Activated naive CD4-positive, alpha-beta T cell treated with Interleukin-2 at 50 U/mL for 16 hours (primary cell): ENCODE measurements at places on chromosomes 3 and 15.

DNA sequence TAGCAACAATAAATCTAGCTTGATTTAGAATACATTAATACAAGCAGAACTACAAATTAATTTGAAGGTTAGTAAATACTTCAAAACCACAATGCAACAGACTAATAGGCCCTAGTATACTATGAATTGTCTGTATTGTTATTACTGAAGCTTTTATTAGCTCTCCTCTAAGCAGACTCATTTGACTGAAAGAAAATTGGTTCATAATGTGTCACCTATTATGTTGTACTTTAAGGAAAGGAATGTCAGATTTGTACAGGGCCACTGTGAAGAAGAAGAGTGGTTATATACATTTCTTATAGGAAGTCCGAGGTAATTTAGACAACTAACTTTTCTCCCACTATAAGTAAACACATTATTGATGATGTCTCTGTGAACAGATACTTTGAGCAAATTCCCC lies 954.5 kb downstream of the ZPLD1 start:
- no peak for DNase-seq

DNA sequence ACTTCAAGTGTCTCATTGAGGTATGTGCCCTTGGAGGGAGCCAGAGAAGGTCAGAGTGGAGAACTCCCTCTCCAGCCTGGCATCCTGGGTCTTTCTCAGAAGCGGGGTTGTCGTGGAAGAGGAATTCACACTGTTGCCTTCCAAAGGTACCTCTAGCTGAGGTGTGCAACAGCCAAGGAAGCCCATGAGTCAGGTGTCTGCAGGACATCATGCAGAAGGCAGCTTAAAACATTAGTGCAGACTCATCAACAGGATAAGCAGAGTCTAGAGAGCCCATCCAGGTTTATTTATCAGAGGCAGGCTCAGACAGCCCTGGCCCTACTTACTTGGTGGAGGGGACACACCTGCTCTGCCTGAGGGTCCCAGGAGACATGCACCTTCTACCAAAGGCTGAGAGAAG lies 95.6 kb upstream of the TPM1 start:
- no peak for DNase-seq

DNA sequence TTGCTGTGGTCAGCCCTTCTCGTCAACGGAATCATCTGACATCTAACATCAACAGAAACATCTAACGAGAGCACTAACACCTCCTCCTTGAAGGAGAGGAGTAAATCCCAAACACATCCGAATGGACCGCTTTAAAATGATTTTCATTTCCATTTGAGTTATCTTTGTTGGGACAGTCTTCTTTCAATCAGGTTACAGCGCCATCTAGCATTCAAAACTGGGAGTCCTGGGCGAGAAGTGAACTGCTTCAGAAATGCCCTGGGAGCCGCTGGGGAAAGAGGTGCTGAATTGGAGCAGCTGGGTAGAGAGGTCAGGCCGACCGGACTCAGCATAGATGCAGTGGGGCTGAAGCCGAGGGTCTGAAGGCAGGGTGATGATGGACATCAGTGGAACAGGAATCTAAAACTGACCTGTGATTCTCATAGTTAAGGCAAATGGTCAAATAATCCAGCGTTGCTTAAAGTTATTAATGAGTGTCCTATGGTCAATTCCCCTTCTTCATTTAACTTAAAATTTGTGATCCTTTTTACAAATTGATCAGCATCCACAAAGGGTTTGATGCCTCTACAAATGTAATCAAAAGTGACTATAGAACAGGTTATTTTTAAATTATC lies 170.0 kb upstream of the NDN start:
- no peak for DNase-seq

GRCh38 chr3:127374086-127375010 lies 86.5 kb upstream of the PRR20G start:
- no peak for DNase-seq

GRCh38 chr15:44667039-44667360 lies 3.5 kb upstream of the SPG11 start:
- no peak for DNase-seq

- DNase-seq, result no peak
Measured at GRCh38 chr15:34986326-34986725, 1.8 kb downstream of the ZNF770 start.

DNA sequence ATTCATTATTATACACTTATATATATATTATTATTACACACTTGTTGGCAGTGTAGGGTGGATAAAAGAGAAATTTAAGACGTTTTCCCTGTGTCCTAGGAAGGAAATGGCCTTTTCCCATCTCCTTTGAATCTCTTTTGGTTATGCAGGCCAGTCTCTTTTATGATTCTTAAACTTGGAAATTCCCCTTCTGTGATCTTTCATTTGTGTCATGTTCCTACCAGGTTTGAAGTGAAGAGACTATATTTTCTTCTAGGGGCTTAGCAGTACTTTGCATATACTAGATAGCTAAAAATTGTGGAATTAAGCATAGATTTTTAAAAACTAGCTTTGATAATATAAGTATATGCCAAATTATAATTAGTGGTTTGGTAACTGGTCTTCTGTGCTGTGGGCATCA lies 58.5 kb downstream of the BBX start:
- no peak for DNase-seq

DNA sequence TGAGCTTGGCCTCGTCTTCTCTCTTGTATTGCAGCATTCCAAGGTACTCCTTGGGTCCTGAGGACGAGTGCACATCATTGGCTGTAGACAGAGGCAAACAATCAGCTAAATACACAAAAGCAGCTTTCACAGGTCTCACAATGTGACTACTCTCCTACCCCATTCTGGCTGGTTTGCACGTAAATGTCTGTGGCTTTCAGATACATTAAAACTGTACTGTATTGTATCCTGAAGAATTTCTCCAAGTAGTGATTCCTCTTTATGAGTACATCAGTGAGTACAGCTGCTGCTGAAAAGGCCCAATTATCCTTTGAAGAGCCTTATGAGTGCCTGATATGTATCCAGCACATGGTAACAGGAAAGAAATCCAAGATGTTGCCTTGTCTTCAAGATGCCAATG lies 22.0 kb upstream of the GNB5 start:
- no peak for DNase-seq

GRCh38 chr3:77342027-77342426 lies 302.1 kb downstream of the ROBO2 start:
- DNase-seq, result no peak

GRCh38 chr15:63870043-63870394 lies 36.3 kb upstream of the HERC1 start:
- no peak for DNase-seq

GRCh38 chr3:122077293-122078234 lies 22.4 kb downstream of the CD86 start:
- no peak for DNase-seq

DNA sequence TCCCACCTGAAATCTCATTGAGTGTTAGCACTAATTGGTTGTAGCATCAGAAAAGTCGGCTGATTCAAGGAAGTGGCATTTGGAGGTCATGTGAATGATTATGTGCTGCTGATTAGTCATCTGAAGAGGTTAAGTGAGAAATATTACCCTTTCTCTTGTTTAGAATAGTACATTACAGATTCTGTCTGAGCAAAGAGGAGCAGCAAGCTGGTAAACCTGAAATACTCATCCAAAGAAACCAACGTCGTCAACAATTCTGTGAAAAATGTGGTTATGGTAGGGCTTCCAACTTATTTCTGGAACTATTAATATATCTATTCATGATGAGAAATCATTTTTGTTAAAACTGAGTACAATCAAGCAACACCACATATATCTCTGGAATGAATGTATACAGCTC lies 1024.9 kb downstream of the TUSC7 start:
- no peak for DNase-seq

GRCh38 chr3:163672954-163673353 lies 1405.3 kb downstream of the SI start:
- DNase-seq, result no peak

GRCh38 chr3:100941041-100941440 lies 52.2 kb downstream of the ABI3BP start:
- no peak for DNase-seq

GRCh38 chr3:39096775-39097174 lies 10.7 kb downstream of the GORASP1 start:
- DNase-seq, result no peak

DNA sequence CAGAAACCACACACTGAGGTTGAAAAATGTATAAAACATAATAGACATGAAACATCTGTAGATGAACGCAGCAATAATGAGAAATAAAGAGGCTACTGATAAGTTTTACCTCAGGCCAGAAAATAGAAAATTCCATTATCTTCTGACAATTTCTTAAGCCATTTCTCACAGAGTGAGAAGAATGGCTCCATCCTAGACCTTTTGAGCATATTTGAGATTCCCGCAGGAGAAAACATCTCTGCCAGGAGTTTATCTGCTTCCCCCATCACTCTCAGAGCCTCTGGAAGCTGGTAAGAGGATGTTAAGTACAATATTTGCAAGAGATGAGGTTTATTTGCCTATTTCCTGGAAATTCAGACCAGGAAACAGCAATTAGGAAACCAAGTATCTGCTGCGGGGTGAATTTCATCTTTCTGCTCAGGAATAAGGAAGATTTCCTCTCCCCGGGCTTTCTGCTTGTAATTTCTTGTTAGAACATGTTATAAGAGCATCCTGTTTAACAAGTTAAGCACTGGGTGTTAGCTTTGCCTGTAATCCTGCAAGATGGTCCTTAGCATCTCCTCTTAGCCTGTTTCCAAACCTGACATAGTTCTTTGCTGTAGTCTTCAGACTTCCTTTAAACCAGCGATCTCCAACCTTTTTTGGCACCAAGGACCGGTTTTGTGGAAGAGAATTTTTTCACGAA lies 54.8 kb downstream of the ATP13A4 start:
- no peak for DNase-seq

- no peak for DNase-seq
Measured at GRCh38 chr3:28139288-28139687, 102.1 kb upstream of the CMC1 start.
